Stimulated activated CD4-positive, alpha-beta T cell treated with anti-CD3 and anti-CD28 coated beads, Interleukin-4, amount 100 ng/mL, for 48 hours (primary cell): ENCODE measurements at places on chromosomes 2 and 18.

GRCh38 chr2:174784316-174784715, 20.0 kb upstream of the CHRNA1 start:
- DNase-seq, result no peak

GRCh38 chr2:156908825-156909224, 348.7 kb upstream of the GALNT5 start:
- no peak for DNase-seq

DNA sequence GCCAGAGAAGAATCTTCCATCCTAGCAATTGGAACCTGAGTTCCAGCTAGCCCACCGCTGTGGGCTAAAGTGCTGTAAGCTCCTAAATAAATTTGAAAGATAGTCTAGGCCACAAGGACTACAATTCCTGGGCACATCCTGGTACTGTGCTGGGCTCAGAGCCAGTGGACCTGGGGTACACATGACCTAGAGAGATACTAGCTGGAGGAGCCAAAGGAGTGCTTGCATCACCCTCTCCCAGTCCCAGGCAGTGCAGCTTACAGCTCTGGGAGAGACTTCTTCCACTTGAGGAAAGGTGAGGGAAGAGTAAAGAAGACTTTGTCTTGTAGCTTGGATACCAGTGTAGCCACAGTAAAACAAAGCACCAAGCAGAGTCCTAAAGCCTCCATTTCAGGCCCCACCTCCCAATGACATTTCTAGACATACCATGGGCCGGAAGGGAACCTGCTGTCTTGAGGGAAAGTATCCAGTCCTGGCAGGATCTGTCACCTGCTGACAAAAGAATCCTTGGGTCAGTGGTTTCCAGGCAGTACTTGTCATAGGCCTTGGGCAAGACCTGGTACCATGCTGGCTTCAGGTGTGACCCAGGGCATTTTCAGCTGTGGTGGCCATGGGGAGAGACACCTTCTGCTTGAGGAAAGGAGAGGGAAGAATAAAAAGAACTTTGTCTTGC, 89.5 kb downstream of the TMEM185B start:
- no peak for DNase-seq

GRCh38 chr2:236862526-236862925, 223.2 kb upstream of the COPS8 start:
- no peak for DNase-seq
